ENCODE measurements at places on chromosomes 4 and X.

- no peaks in the 10 kb centered on the region for H3K4me1 ChIP-seq
- no peak overlapping the region for H3K4me3 ChIP-seq
- peaks cover 3% of the 10 kb centered on the region for H3K27me3 ChIP-seq
- no peaks in the 10 kb centered on the region for H3K36me3 ChIP-seq
These were observed 618.2 kb upstream of the DIPK2B start for GRCh38 chrX:45818913-45819312.

DNA sequence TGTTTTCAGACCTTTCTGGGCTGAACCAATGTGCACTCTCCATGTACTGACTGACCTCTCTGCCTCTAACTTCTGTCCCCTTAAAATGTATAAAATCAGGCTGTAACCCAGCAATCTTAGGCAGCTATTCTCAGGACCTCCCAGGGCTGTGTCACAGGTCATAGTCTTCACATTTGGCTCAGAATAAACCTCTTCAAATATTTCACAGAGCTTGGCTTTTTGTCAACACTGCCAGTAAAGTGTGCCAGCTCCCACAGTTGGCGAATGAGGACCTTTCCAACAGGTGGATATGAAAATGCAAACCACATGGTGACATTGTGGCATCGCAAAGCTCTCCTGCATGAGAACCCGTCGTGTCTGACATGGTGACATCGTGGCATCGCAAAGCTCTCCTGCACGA, 76.4 kb downstream of the ACOX3 start:
- peaks cover 30% of the 10 kb centered on the region for H3K36me3 ChIP-seq
- H3K27ac ChIP-seq = no peak overlapping the region
- no peak overlapping the region for H3K4me3 ChIP-seq
- no peaks in the 10 kb centered on the region for H3K4me1 ChIP-seq
- no peaks in the 10 kb centered on the region for H3K27me3 ChIP-seq

DNA sequence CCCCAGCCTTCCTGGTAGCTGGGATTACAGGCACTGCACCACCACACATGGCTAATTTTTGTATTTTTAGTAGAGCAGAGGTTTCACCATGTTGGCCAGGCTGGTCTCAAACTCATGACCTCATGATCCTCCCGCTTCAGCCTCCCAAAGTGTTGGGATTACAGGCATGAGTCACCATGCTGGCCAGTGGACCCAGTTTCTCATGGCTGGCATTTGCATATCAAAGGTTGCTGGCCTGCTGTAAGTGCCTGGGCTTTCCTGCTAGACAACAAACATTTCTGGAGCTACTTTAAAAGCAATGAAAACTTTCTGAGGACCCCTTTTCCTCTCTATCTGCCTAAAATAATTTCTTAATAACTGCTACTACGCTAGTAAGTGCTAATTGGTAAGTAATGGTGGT, 228.2 kb downstream of the PCDH10 start:
- H3K36me3 ChIP-seq = no peaks in the 10 kb centered on the region
- no peak overlapping the region for H3K4me3 ChIP-seq
- DNase-seq = no peak

- peaks cover 35% of the 10 kb centered on the region for H3K4me1 ChIP-seq
- H3K27ac ChIP-seq = peak overlapping the region; percentile 93
- no peak for DNase-seq
- H3K4me3 ChIP-seq = peak overlapping the region; percentile 86
These were observed 442 bp upstream of the MCUB start for GRCh38 chr4:109559625-109559982.

- H3K27ac ChIP-seq = no peak overlapping the region
- H3K27me3 ChIP-seq = no peaks in the 10 kb centered on the region
- H3K36me3 ChIP-seq = no peaks in the 10 kb centered on the region
- no peak overlapping the region for H3K4me3 ChIP-seq
- DNase-seq = no peak
These were observed 69.8 kb downstream of the COL25A1 start for GRCh38 chr4:109232681-109233080.

- H3K27me3 ChIP-seq = peaks cover 15% of the 10 kb centered on the region
- no peaks in the 10 kb centered on the region for H3K4me1 ChIP-seq
- DNase-seq = no peak
These were observed 23.1 kb downstream of the CORIN start for GRCh38 chr4:47814618-47815295.

DNA sequence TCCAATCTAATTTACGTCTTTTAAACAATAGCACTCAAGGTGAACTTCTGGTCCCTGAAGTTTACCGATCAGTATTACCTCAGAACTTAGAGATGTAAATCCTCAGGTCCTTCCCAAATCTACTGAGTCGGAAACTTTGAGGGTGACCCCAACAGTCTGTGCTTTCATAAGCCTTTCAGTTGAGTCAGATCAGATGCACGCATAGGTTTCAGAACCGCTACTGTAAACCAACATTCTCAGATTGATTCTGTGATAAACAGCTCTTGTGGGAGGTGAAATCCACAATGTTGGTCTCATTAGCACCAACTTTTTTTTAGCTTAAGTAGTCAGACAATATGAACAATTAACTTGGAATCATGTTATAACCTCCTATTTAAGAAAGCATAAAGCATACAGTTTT, 86.0 kb downstream of the WWC2 start:
- H3K4me1 ChIP-seq = no peaks in the 10 kb centered on the region
- no peaks in the 10 kb centered on the region for H3K36me3 ChIP-seq
- H3K27ac ChIP-seq = no peak overlapping the region
- H3K27me3 ChIP-seq = peaks cover 3% of the 10 kb centered on the region
- H3K4me3 ChIP-seq = no peak overlapping the region

DNA sequence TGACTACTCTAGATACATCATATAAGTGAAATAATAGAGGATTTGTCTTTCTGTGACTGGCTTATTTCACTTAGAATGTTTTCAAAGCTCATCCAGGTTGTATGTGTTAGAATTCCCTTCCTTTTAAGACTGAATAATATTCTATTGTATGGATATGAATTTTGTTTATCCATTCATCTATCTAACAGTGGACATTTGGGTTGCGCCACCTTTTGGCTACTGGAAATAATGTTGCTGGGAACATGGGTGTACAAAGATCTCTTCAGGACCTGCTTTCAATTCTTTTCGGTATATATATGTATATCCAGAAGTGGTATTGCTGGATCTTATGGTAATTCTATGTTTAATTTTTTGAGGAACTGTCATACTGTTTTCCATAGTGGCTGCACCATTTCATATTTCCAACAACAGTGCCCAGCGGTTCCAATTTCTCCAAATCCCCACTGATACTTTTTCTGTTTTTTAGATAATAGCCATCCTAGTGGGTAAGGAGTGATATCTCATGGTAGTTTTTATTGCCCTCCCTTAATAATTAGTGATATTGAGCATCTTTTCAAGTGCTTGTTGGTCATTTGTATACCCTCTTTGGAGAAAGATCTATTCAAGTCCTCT, 3.4 kb upstream of the SCD5 start:
- H3K27ac ChIP-seq = no peak overlapping the region
- H3K27me3 ChIP-seq = peaks cover 28% of the 10 kb centered on the region
- H3K4me1 ChIP-seq = peaks cover 16% of the 10 kb centered on the region
- no peak overlapping the region for H3K4me3 ChIP-seq

DNA sequence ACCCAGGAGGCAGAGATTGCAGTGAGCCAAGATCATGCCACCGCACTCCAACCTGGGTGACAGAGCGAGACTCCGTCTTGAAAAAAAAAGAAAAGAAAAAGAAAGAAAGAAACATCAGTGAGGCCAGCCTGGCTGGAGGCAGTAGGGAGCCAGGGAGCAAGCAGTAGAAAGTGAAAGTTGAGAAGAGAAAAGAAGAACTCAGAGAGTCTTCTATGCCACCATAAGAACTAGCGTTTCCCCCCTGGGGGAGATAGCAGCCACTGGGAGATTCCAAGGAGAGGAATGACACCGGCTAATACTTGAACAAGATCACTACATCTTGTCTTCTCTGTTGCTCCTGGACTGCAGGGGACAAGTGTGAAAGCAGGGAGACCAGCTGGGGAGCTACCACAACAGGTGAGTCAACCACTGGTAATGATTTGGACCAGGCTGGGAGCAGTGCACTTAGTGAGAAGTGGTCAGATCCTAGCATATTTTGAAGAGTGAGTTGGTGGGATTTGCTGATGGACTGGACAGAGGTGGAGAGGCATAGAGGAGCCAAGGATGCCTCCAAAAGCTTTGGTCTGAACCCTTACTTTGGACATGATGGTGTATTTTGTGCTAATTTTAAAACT, 33.4 kb downstream of the SLC2A9 start:
- H3K4me1 ChIP-seq = no peaks in the 10 kb centered on the region
- DNase-seq = no peak
- H3K4me3 ChIP-seq = no peak overlapping the region
- no peaks in the 10 kb centered on the region for H3K36me3 ChIP-seq
- no peak overlapping the region for H3K27ac ChIP-seq
- H3K27me3 ChIP-seq = no peaks in the 10 kb centered on the region

GRCh38 chr4:40225497-40225896, 28.7 kb downstream of the RHOH start:
- H3K4me3 ChIP-seq = no peak overlapping the region
- no peak for DNase-seq
- peak overlapping the region; percentile 81 for H3K27ac ChIP-seq
- peaks cover 47% of the 10 kb centered on the region for H3K4me1 ChIP-seq

All from stimulated activated naive B cell treated with anti-CD40 and anti-IgM and Interleukin-4, amounts not matched to agents 10 μg/mL and 1 μg/mL and 100 μg/mL, for 72 hours (primary cell).